Activated effector memory CD4-positive, alpha-beta T cell treated with Interleukin-2 at 50 U/mL for 16 hours (primary cell): ENCODE measurements at places on chromosomes 2 and 18.
A peak's percentile ranks its signal among the peaks of the same experiment; 100 is the strongest.

DNA sequence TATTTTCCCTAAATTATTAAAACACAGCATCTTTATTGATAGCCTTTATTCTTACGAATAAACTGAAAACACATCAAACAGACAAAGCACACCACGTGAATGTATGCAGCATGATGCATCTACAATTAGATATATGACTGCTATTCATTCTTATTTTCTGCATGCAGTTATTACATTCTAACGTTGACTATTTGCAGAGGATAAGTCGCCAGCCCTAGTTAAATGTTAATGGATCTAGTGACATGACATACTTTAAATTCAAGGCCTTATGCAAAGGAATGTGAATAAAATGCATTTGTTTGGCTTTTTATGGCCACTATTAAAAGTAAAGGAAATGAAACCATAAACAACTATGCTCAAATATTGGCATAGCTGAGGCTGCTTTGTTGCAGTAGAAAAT, 172.4 kb downstream of the MAP2 start:
- DNase-seq = no peak

DNA sequence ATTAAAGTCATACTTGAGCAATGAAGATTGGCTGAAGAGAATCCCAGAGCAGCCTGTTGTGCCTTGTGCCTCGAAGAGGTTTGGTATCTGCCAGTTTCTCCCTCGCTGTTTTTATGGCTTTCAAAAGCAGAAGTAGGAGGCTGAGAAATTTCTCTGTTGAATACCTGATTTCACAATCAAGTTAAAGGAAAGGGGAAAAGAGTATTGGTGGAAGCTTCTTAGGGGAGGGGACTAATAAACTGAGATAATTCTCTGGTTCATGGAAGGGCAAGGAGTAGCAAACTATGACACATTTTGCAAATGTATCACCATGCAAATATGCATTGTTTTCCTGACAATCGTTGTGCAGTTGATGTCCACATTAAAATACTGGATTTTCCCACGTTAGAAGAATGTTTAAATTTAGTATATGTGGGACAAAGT, at the start of gene IL1B:
Gene IL1B (minus strand): TSS at position 85 of the 423 bp plus-strand sequence. CDS start 550 bp downstream, outside the sequence.
- DNase-seq = no peak

GRCh38 chr2:233867993-233868532, at the start of gene MSL3B:
Gene MSL3B, minus strand, starts transcription at chr2:233868386.
- peak; percentile 37 for DNase-seq

- DNase-seq = no peak
Observed at GRCh38 chr2:155250800-155251199, 552.3 kb downstream of the KCNJ3 start.

DNA sequence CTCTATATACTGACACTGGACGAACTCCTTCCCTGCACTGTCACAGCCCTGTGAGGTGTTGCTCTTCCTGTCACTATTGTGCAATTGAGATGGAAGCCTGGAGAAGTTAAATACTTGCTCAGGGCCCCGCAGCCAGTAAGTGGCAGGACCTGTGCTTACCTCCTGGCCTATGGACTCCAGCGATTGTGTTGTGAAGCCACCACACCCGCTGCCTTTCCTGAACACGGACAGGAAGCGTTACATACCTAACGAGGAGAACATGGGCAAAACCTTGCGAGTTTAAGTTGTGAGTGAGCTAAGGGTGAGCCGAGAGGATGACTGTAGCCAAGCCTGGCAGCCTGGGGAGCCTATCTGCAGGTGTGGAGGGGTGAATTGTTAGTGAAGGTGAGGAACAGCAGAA, 26.1 kb downstream of the RAB31 start:
- no peak for DNase-seq

DNA sequence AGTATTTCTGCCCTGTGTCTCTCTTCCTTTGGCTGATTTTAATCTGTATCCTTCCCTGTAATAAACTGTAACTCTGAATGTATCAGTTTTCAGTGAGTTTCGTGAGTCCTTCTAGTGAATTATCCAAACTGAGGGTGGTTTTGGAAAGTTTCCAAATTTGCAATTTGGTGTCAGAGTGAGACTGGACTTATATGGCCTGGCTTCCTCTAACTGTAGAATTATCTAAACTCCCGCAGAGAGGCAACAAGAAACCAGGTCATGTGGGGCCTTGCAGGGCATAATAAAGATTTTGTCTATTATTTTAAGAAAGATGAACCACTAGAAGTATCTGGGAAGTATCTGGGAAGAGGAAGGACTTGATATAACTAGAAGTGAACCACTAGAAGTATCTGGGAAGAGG, 95.3 kb upstream of the RNF152 start:
- DNase-seq = no peak

- DNase-seq = peak; percentile 22
Observed at GRCh38 chr2:69645031-69645431, 1.5 kb upstream of the AAK1 start.

GRCh38 chr2:174902506-174903263, 102.5 kb downstream of the CHN1 start:
- no peak for DNase-seq

DNA sequence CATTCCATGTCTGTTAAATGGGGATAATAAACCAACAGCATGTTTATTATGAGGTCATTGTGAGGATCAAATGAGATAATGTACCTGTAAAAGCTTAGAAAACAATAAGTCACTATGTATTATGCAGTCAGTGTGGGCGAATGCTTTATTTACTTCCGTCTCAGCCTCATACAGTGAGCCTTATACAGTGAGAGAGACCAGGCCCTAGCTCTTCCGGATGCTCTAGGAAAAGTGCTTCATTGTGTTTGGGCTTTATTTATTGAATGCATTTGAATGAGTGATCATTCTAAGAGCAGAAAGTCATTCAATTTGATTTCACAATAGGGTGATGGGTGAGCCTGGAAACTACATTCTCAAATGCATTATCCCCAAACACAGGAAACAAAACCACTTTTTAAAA, 603.9 kb upstream of the FANCL start:
- DNase-seq = no peak

DNA sequence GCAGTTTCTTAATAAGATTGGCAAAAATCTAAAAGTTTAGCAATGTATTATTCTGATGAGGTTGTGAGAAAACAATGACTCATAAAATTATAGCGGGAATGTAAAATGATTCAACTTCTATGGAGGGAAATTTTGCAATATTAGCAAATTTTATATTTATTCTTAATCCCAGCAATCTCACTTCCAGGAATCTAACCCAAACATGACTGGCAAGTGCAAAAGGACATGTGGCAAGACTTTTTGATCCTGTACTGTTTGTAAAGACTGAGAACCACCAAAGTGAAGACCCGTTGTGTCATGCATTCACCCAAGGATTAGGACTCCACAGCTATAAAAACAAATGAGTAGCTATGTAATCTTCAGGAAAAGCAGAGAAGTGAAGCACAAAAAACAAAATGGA, 234.8 kb upstream of the KYNU start:
- no peak for DNase-seq

DNA sequence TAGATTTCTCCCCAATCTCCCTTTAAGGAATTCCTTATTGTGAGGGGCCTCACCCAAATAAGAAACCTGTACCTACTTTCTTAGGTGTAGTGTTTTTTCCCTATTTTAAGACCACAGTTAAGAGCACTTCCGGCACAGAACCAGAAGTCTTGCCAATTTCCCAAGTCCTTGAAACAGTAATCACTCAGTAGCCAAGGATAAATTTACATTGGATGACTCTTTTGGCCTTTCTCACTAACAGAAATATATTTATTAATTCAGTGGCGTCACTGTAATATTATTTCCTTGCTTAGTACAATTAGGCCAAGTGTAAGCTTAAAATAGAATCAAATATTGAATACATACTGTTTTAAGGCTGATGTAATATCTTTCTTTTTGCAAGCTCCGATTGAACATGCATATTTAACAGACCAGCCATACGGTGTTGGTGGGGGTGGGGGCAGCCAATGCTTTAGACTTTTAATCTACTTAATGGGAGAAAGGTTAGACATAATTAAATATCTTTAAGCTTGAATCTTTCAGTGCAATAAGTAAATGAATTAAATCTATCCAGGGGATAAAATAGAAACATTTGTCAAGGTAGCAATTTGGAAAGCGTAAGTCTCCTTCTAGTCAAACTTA, 50.8 kb upstream of the ITGA6 start:
- DNase-seq = no peak

GRCh38 chr2:134676960-134677359, 41.8 kb downstream of the TMEM163 start:
- DNase-seq = peak; percentile 10

DNA sequence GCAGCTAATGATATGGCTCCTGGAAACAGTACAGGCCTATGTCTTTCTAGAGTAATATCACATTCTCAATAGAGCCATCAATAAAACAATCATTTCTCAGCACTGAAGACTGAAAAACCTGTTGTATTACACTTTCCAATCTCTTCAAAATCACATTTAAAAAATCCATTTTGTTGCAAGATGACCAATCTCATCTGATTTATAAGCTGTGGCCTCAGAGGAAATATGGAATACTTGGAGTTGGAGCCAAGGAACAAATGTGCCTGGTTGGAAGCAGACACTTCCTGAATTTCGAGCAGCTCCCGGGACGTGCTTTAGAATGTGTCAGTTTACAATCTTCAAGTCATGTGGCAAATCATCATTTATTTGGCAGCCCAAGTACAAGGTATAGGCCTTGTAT, 114.5 kb downstream of the ADCYAP1 start:
- DNase-seq = no peak

GRCh38 chr2:127542231-127542630, 6.7 kb downstream of the MYO7B start:
- DNase-seq = no peak

DNA sequence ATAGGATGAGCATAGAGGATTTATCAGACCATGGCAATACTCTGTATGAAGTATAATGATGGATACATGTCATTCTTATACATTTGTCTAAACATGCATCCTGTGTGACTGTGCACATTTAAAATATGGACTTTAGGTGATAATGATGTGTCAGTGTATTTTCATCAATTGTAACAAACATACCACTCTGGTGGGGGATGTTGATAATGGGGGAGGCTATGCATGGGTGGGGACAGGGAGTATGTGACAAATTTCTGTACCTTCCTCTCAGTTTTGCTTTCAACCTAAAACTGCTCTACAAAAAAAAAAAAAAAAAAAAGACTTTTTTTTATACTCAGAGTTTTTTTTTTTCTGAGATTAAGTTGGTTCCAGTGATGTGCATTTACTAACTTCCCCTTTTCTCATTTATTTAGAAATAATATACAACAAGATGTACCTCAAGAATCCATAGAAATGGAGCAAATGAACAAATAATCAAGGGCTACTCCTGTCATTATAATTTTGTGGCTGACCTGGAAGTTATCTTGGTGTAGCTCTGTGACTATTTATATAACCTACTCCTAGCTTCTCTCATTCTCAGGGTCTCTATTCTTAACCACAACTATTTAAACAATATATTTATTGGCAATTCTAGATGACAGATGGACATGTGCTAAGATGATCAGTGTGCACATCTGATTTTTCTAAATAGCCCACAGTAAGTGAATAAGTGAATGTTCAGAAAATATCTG, 108.9 kb upstream of the ITGA4 start:
- DNase-seq = no peak

- no peak for DNase-seq
Observed at GRCh38 chr18:48805826-48806535, 144.8 kb downstream of the SMAD7 start.
